Stimulated activated naive CD8-positive, alpha-beta T cell treated with anti-CD3 and anti-CD28 coated beads, Interleukin-15, amount 100 ng/mL, for 72 hours (primary cell): ENCODE measurements at places on chromosomes 5 and 9.

GRCh38 chr5:78760366-78760765 is 111.8 kb upstream of the LHFPL2 start:
- DNase-seq = no peak

DNA sequence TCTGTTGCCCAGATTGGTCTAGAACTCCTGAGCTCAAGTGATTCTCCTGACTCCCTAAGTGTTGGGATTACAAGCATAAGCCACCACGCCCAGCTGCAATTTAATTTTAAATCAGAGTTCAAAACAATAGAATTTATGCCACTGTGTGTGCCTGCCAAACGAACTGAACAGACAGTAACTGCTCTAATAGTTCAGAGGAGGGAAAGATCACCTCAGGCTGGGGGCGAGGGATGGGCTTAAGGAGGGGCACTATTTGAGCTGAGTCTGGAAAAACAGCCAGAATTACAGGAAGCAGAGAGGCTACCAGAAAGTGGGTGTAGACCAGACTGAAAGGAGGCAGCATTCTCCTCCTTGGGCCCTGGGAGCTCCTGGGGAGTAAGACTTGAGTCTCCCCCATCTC is 12.2 kb downstream of the NOL6 start:
- no peak for DNase-seq

GRCh38 chr5:151056379-151057325 is 24.2 kb downstream of the TNIP1 start:
- DNase-seq = no peak

GRCh38 chr9:99852617-99853016 is 30.9 kb downstream of the NR4A3 start:
- no peak for DNase-seq

DNA sequence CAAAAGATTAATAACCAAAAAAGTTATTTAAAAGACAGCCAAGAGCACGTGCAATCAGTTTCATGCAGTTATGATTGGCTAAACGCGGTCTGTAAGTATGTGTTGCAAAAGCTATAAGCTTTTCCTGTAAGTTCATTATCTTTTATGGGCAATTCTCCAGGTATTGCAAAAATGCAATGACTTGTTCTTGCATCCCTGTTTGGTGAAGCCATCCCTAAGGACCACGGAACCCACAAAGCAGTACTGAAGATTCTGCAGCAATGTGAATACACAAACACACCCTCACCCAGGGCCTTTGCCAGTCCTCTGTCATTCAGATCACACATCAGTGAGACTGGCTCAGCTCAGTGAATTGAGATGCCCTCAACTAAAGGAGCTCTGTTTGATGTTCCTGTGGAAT is 11.4 kb downstream of the GCNT4 start:
- no peak for DNase-seq

DNA sequence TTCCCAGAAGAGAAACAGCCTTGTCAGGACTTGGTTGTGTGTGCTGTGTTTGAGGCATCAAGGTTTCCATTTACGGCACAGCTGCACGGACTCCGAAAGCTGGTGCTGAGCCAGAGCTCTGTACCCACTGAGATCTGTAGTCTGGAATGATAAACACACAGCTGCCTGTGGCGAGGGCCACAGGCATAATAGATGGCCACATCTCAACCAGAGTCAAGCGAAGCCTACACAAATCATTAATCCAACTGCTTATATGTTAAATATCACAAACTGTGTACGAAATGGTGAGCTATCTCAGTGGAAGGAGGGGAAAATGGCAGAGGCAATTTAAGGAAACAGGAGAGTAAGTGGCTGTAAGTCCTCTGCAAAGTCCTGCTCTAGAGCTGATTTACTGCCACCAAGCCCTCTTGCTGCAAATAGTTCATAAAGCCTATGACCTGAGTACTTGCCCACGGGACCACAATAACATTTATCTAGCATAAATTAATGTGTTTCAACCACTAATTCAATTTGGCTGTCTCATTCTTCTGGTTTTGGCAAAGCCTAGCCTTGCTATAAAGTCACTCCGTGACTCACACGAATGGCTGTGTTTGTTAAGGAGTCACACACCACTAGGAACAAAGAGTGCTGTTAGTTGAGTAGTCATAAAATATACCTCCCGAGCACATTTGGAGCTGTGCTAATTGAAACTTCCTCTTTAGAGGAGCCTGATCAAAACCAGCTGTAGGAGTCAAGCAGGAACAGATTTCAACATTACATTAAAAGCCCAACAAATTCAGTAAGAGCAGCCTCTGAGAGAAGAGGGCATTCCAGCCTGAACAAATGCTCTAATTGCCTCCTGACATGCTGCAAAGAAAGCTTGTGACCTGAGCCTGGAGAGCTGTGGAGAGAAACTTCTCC is 738.6 kb upstream of the ZNF608 start:
- DNase-seq = no peak

GRCh38 chr9:93456504-93456903 is 3.1 kb upstream of the FAM120AOS start:
- no peak for DNase-seq

DNA sequence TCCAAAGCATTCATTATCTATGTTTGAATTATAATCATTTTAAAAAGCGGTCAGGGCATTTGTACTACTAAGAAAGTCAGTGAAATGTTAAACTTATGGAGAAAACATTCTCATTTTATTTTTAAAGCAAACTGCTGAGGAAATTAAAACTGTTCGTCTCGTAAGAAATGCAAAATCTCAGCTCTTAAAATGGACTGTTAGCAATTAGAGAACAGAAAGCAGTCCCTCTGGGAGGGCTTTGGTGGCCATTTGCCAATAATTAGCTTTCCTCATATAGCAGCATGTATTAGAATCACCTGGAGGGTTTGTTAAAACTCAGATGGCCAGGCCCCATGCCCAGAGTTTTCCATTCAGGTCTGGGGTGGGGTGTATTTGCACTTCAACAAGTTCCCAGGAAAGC is 120.7 kb upstream of the RASEF start:
- no peak for DNase-seq

- no peak for DNase-seq
Observed at GRCh38 chr5:125236981-125237380, 490.5 kb upstream of the ZNF608 start.

DNA sequence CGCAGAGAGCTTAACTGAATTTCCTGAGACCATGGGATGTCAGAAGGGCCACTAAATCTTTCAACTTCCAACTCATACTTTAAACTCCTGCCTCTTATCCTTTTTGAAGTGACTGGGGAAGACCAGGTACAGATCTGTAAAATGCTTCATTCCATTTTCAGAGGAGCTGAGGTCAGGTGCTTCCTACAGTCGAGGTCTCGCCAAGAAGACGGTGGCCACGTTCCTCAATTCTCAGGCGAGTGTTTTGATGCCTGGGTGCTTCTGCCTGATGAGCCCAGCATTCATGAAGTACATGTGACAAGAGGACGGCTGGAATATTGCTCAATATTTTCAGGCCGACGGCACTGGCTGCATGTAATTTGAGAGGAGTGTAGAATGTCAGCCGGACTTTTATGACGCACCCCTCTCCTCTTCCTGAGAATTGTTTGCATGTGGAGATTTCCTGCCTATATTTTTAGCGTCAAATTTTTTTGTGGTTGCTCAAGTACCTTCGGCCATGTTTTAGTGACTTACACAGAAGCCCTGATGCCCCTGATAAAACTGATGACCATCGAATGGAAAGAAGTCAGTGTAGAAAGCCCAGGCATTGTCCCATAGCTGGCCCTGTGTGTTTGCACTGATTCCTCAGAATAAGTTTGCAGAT is 38.8 kb upstream of the GLRX start:
- DNase-seq = no peak

DNA sequence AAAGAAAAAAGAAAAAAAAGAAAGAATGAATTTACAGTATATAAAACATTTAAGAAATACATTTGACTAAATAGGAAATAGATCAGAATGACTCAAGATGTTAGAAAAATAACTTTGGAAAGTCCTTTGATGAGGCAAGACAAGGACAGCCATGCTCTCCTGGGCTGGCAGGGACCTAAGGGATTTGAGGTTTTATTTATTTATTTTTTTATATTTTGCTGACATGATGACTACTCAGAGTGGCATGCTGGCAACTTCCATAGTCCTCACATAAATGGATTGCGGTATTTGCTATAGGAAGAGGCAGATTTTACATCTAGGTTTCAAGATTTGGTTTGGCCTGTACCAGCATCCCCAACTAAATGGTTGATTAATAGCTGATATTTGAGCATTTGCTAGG is 17.7 kb downstream of the SLC28A3 start:
- no peak for DNase-seq

DNA sequence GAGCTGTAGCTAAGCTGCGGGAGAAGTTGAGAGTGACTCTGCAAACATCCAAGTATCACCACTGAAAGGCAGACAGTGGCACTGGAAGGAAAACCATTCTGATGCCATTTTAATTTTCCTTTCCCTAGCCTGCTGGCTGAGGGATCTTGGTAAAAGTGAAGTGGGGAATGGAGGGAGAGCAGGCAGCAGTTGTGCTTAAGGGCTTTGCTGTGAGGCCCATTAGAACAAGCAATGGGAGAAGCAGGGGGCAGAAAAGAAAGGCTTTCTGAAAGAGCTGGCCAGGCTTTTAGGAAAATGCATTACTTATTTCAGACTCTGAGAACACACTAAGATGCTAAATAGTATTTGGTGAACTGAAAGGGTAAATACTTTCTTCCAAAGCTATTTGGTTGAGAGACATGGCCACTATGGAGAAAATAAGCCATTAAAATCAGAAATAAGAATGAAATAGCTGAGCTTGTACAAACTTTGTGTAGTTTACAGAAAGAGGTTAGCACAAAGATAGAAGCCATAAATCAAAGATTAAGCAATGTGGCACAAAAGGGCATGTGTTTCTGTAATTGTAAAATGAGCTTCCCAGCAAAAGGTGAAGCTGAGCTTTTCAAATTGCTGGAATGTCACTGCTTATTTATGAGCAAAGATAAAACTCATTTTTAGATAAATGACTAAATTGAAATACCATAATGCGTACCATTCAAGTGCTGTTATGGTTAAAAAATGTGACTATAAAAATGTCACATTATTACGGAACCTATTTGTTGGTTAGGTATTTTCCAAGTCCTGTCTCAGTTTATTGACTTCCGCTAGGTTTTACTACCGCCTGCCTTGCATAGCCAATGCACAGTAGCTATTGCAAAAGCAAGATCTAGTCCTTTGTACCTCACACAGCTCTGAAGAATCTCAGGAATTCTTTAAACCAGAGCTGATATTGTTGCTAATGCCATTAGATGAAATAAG is 20.8 kb downstream of the SNCAIP start:
- no peak for DNase-seq

- DNase-seq = no peak
Observed at GRCh38 chr5:10600626-10601245, 36.9 kb downstream of the ANKRD33B start.

DNA sequence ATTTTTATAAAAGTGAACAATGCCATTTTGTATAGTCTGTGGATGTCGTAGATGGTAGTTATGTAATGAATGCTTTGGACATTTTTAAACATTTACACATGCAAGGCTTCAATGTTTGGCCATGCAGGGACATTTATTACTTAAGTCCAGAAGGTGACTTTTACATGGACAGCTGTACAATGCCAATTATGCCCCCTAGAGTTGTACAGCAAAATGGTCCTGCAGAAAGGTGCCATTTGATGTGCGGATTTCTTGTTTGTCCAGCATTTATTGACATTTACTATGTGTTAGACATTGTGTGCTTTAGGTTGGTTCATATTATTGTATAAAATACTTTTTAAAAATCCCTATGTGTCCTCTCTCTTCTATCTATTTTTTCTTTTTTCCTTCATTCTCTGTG is 22.5 kb upstream of the COMMD10 start:
- no peak for DNase-seq

- DNase-seq = no peak
Observed at GRCh38 chr9:84331119-84331809, 9.3 kb downstream of the SLC28A3 start.

DNA sequence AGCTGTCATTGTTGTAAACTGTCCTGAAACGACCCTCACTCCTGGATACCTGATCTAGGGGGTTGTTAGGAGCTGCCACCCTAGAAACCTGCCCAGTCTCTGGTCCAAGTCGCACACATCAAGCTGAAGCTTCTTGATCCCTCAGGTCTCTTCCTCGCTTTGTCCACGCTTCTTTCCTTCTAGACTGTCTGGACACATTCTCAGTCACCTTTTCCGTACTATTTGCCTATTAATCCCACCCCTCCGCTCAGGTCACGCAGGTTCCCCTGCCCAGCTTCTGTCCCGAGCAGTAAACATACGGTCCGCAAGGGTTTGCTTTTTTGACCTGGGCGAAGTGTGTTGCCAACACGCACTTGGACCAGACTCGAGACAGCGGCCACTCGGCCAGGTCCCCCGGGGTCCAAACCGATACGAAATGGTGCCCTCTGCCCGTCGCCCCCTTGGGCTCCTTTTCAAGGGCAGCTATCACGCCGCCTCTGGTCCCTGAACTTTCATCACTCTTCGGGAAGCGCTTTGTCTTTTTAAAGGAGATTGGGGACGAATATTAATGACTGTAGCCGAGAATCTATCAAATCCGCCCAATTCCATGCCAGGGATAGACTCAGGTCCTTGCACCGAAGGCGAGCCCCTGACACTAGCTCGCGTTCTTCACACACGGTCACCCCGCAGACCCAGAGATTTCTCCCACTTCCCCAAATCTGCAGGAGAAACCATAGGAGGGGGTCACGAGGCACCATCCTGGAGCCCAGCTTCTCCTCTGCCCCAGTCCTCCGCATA is 814 bp downstream of the PLCXD3 start:
- no peak for DNase-seq

- DNase-seq = no peak
Observed at GRCh38 chr9:27659001-27659400, 85.7 kb upstream of the C9orf72 start.

GRCh38 chr5:34998058-34998789 is 49.5 kb downstream of the AGXT2 start:
- no peak for DNase-seq

DNA sequence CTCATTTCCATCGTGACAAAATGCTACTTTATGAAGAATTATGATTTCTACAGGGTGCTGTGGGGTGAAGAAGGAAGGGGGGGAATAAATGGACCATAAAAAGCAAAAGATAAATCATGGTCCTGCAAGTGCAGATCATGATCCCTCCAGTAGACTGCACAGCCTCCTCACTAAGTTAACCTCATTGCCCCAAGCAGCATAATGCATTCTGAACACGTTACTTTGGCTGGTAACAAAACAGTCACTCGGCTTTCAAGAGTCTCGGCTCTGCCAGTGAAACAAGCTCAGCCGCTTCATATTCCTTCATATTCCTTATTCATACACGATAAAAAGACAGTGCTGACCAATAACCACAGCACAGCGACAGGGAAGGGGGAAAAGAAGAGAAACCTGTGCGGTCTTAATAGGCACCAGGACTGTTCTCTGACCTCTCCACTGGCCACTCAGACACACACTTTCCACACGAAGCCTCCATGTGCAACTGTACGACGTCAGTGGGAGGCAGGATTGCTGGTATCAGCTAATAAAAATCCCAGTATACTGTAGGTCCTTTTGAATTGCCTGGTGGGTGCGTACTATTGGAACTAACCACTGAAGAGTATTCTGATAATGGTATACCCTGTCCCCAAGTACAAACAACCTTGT is 60.5 kb downstream of the ANKH start:
- DNase-seq = no peak

DNA sequence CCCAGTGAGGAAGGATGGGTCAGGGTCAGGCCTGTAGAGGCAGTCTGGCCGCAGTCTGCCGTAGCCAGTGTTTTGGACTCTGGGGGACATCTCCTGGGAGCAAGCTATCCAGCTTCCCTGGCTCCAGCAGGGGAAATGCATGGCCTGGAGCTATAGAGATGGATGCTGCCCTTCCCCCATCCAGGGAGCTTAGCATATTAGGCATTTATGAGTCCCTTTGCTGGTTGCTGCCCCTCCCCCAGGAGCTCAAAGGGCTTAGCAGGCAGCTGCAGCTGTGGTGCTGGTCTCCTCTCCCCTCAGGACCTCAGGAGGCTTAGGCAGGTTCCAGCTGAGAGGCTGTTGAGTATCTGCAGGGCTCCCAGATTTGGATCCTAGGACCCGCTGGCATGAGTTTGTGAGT is 1158.7 kb downstream of the DTWD2 start:
- no peak for DNase-seq
